ENCODE measurements at places on chromosomes 16 and 17.

GRCh38 chr17:69749911-69750310 lies 325.1 kb upstream of the KCNJ16 start:
- no peak for DNase-seq

GRCh38 chr17:58398574-58399266 lies 18.6 kb downstream of the RNF43 start:
- DNase-seq: no peak

GRCh38 chr16:5885521-5885920 lies 787.9 kb upstream of the EEF2KMT start:
- no peak for DNase-seq

- DNase-seq: no peak
Measured at GRCh38 chr16:56324406-56324805, 100.9 kb downstream of the AMFR start.

DNA sequence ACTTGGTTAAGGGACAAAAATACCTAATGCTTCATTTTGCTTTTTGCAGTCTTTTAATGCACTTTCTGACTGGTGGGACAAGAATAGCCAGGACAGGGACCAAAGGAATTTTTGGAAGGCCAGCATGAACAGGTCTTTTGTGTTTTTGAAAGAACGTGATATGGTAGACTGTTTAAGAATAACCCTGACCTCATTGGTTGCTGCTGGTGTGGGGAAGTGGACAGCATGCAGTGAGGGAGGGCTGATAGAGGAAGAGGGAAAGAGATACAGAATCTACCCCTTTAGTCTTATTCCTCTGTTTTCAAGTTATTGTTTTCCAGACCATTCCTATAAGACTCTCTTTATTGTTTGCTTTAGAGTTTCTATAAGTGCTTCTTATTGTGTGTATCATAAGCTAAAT lies 816.2 kb downstream of the CDH11 start:
- no peak for DNase-seq
